ENCODE measurements at places on chromosomes 1 and 21.

- DNase-seq: no peak
Observed at GRCh38 chr1:27418326-27419185, 26.1 kb downstream of the GPR3 start.

DNA sequence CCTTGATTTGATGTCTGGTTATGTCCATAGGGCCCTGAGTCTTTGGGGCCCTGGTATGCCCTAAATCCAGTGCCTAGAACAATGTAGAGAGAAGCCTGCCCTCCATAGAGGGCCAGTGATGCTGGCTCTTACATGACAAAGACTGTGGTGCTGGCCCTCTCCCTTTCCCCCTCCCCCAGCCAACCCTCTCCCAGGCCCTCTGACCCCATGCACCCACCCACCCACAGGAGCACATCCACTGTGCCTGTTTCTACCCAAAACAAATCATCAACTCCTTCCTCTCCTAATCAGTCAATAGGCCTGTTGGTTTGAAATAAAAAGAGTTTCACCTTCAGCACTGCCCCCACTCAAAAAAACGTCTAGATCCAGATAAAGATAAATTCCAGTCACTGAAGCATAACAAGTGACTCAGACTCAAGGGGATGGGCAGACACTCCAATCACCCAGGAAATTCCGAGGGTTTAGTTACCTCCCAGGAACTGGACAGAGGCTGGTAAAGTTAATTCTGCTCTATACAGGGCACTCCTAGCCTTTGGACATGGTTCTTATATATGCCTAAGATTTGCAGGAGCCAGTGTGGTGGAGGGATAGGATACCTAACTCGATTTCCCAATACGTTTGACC lies 144.8 kb upstream of the VANGL1 start:
- no peak for DNase-seq

GRCh38 chr21:31403596-31404333 lies 59.7 kb upstream of the TIAM1 start:
- DNase-seq: no peak

GRCh38 chr1:215987092-215987875 lies 420.2 kb downstream of the KCTD3 start:
- no peak for DNase-seq

DNA sequence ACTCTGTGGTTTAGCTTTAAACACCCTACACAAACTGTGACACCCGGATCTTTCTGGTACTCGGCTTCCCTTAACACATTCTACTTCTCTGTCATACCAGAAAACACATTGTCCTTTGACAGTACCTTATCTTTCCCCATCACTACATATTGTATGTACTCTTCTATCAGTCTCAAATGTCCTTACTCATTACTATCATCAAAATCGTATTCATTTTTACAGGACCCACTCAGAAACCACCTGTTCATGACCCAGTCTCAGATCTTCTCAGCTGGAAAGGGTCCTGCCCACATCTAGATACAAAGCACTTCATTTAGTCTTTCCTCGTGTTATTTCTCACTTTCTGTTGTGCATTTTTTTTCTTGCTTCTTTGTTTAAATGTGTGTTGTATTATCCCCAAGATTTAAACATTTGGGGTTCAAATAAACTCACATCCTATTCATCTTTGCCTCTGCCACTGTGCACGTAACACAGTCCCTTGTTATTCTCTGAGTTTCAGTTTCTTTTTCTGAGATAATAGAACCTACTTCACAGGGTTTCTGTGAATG lies 27.7 kb downstream of the CD34 start:
- no peak for DNase-seq

DNA sequence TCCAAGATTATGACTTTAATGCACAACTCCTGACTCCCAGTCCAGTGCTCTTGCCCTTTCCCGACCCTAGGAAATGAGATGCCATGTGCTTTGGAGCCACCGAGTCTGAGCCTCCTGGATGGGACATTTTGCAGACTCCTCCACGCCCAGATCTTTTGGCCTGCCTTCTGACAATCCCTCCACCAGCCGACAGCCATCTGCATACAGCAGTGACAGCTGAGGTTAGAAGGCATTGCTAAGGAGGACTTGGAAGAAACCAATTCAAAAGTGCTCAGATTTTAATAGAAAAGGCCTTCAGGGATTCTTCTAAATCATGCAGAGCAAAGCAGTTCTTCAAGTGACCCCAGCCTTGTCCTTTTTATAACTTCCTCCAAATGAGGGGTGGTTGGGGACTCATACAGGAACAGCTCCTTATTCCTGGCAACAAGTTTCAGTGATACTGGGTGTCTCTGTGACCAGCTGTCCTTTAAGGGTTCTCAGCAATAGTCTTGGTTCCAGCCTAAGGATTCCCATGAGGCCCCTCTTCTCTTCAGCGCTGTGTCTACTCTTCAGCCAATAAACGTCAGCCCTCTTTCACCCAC lies 369.3 kb downstream of the PBX1 start:
- DNase-seq: no peak

DNA sequence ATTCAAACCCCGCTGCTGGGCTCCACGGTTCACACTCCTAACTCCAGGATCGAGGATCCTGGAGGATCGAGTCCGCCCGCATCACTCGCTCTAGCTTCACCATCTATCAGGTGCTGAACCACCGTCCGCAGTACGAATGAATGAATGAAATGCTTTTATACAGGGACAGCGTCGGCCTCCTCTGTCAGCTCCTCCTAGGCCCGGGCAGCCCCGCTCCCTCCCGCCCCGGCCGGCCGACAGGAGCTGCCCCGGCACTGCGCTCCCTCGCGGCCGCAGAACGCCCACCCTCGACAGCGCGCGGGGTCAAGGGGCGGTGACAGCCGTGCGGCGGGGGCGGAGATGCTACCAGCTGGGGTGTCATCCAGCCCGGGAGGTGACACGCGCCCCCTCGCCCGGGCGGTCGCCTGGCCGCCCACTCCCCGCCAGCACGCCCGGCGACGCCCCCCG lies 520 bp downstream of the ZBTB17 start:
- DNase-seq: no peak

DNA sequence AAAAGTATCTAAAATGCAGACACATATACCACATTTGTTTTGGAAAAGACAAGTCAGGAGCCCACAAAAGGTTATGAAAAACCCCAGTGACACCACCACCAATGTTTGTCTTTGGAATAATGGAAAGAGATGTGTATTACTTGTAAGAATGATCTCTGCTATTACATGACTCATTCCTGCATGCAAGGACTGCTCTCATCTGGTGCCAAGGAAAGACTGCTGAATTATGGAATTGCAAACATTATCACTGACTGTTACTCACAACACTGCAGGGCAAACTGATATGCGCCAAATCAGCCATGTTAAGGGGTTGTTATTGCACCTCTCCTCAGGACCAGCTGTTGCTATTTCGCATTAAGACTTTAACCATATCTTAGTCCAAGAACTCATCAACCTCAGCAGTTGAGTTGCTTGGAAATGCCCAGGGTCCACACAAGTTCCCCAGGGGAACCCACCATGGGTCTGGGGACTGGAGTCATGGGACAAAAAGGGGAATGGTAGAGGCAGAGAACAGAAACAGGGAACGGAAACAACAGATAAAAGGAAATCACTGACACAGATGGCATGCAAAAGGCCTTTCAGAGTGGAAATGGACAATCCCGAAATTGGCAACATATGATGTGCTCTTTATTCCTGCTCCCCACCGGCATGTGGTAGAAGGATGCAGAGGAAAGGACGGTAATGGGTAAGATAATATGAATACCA lies 34.4 kb downstream of the CAPZB start:
- DNase-seq: no peak

- no peak for DNase-seq
Observed at GRCh38 chr1:91572044-91572443, 71.4 kb downstream of the CDC7 start.

DNA sequence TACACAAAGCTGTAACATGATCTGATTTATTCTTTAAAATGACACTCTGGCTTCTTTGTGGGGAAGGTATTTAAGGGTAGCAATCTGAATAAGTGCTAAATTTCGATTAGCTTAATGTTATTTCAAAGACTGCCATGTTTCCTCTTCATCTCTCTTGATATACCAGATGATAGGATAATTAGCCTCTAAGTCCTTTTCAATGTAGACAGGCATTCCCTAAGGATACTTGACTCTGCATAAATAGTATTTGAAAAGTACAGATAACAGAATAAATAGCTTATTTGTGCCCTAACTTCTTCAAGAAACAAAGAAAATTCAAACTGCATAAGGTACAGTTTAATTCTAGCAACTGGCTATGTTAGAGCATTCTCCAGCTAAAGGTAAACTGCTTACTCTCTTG lies 46.2 kb downstream of the ARHGAP29 start:
- DNase-seq: no peak

GRCh38 chr1:201749059-201749690 lies 79.8 kb upstream of the IPO9 start:
- no peak for DNase-seq

GRCh38 chr1:182260516-182260915 lies 131.1 kb downstream of the GLUL start:
- no peak for DNase-seq

- no peak for DNase-seq
Observed at GRCh38 chr1:150444232-150444631, 43.0 kb upstream of the TARS2 start.

DNA sequence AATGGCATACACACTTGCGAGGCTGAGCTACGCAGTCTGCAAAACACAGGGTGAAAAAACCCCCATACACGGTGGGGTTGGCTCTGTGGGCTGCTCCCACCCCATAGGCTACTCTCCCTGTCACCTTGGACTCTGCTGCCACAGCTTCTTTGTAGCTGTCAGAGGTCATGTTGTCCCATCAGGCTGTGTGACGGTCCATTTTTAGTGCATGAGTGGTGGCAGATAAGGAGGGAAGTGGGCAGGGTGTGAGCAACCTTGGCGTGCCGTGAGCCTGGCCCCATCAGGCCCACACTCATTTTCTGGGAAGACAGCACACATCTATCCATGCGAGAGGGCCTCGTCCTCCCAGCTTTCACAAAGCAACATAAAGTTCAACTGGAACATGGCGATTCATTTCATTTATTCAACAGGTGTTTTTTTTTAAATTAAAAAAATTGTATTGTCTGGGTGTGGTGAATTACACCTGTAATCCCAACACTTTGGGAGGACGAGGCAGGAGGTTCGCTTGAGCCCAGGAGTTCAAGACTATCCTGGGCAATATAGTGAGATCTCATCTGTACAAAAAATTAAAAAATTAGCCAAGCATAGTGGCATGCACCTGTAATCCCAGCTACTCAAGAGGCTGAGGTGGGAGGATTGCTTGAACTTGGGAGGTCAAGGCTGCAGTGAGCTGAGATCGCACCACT lies 9.5 kb downstream of the GPR137B start:
- DNase-seq: no peak

DNA sequence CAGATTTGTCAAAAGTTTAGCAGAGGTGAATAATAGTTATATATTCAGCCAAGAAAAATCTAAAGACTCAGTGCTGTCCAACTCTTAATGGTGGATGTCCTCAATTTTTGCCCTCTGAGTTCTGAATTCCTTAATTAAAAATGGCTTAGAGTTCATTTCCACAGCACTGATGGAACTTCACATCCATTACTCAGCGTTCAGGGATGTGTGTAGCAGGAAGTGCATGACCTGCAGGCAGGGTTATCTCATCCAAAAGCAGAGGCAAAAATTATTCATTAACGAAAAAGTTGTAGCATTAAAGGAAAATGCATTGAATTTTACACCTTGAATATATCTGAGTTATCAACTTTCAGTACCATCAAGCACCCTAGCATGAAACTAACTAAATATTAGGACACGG lies 96.7 kb downstream of the ZP4 start:
- no peak for DNase-seq

DNA sequence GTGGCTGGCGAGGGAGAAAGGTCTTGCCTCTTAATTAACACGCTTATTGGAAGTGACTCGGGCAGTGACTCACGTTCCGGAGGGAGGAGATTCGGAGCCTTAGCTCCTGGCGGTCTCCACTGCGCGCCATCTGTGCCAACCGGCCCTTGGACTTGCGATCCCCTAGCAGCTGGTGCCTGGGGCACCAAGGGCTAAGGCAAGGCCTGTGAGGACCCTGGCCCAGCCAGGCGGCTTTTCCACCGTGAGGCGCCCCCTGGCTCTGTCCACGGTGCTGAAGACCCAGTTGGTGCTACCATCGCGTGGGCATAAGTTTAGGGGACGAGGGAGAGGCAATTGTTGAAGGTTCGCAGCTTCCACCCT lies 1.3 kb upstream of the SYT6 start:
- no peak for DNase-seq

- no peak for DNase-seq
Observed at GRCh38 chr1:24381256-24381655, 32.3 kb downstream of the STPG1 start.

GRCh38 chr1:185349556-185349955 lies 32.5 kb upstream of the IVNS1ABP start:
- DNase-seq: no peak

GRCh38 chr1:82755671-82756070 lies 954.9 kb downstream of the ADGRL2 start:
- DNase-seq: no peak

GRCh38 chr1:219215477-219215876 lies 41.8 kb downstream of the LYPLAL1 start:
- no peak for DNase-seq

DNA sequence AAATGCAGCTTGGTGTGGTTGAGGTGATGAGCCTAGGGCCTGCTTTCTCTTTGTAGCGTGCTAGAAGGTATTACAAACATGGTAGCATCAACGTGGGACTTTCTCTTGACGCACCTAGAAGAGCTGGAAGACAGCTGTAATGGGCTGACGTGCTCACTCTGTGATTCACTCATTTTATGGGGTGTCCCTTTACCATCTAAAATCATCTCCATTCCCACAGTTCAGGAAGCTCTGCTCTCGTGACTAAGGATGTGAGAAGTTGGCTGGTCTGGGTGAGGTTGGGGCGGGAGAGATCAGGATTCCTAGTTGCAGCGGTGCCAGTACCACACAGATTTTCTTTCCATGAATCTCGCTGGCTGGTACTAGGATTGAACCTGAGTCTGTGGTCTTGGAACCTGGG lies 4.2 kb downstream of the HTR6 start:
- no peak for DNase-seq

- DNase-seq: no peak
Observed at GRCh38 chr1:36182734-36183133, 26.8 kb downstream of the MAP7D1 start.

DNA sequence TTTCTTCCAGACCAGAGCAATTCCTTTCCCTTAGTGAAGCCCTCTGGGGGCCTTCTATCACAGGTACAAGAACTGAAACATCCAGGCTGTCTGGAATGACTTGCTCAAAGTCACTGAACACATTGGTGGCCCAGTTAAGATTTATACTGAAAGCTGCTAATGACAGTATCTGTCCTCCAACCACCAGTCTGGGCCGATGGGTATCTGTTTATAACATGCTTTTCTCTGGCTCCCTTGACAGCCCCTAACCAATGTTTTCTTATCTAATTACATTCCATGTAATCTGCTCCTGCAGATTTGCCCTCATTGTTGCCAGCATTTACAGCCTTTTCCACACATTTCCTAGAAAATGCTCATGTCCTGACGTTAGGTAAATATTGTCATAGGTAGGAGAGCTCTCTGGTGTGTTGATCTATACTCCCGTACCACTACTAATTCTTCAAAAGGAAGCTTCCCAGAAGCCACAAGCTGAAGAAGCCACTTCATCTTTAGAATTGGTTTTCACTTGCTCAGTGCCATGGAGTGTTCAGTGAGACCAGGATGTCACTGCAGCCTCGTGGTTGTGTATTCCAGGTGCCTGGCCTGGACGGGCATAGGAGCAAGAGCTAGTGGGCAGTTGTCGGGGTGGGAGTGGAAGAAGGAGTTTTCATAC lies 163.9 kb downstream of the TSEN15 start:
- no peak for DNase-seq
